Neural progenitor cell (in vitro differentiated cells): ENCODE measurements at places on chromosomes 6 and 20.

GRCh38 chr6:118704915-118705314 is 53.5 kb upstream of the CEP85L start:
- DNase-seq: no peak

DNA sequence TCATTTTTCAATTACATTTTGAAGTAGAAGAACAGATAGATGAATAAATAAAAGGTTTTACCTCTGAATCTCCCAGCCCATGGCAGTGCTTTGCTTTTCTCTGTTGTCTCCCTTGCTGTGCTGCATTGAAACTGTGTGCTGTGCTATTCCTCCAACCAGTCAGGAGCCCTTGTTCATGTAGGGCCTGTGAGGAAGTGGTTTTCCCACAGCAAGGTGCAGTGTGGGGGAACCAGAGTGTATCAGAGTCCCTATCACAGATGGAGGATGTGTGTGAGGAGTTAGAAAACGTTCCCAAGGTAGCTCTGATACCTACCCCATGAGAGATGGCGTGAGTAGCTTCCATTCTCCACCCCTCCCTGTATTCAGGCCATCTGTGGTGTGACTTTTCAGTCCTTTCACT is 72.8 kb upstream of the RALGAPA2 start:
- no peak for DNase-seq

DNA sequence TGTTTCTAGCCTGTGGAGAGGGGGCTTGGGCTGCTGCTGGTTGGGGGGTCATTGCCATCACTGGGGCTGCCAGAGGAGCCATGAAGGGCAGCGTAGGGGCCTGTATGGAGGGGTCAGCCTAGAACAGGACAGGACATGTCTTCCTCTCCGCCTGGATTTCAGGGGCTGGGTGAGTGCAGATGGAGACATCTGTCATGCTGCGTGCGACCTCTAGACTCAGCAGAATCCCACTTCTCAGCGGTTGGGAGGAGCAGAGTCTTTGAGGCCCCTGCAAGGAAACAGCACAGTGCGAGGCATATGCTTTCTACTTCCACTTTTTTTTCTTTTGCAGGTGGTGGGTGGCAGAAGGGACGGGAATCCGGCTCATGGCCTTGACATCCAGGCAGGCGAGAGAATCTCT is 67.9 kb downstream of the EZR start:
- no peak for DNase-seq

GRCh38 chr6:144730088-144730645 is 445.0 kb downstream of the UTRN start:
- no peak for DNase-seq

DNA sequence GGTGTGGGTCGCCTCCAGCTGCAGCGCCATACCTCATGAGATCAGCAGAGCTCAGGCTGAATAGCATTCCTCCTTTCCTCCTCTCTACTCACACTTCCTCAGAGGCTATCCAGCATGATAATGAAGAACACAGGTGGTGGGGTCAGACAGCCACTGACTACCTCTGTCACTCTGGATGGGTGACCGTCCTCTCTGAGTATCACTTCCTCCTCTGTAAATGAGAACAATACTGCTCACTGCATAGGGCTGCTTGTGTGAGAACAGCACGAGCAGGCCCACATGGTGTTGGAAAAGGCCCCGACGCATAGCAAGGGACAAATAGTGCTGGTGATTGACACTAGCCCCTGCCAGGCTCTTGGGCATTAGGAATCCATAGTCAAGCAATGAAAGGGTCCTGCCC is 239.1 kb downstream of the PRKN start:
- DNase-seq: no peak

DNA sequence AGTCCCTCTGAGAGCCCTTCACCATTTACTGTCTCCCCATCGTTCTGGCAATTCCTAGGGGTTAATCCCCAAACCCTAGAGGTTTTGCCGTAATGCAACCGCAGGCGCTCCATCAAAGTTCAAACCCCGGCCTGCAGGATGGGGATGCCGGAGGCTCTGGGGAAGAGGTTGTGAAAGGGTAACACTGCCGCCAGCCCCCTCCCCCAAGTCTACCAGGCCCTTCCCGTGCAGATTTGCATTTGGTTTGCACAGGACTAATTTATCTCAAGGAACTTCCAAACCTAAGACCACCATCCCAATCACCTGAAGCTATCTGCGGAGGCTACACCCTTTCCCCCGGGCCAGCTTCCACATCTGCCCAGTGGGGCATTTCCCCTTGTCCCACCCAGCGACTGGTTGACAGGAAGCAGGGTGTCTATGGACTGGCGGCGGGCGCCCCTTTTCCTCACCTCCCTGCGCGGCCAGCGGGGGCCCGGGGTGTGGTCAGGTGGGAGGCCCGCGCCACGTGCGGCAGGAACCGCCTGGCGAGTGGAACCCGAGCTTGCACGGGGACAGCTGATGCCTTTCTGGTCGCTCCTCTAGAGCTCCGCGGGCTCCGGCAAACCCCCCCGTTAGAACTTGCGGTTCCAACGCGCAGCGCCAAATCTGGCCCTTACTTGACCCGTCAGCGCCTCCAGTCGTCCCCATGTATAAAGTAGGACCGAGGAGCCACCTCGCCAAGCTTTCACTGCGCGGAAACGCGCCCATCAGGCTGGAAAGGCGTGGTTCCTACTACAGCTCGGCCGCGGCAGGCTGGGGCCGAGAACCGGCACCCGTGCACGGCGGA is 9.4 kb upstream of the SLC4A11 start:
- DNase-seq: peak; percentile 83
